NCI-H2029 (cell line): ENCODE measurements at places on chromosomes 16 and 17.

GRCh38 chr16:79411805-79412204, 188.7 kb downstream of the MAF start:
- no peak for DNase-seq

DNA sequence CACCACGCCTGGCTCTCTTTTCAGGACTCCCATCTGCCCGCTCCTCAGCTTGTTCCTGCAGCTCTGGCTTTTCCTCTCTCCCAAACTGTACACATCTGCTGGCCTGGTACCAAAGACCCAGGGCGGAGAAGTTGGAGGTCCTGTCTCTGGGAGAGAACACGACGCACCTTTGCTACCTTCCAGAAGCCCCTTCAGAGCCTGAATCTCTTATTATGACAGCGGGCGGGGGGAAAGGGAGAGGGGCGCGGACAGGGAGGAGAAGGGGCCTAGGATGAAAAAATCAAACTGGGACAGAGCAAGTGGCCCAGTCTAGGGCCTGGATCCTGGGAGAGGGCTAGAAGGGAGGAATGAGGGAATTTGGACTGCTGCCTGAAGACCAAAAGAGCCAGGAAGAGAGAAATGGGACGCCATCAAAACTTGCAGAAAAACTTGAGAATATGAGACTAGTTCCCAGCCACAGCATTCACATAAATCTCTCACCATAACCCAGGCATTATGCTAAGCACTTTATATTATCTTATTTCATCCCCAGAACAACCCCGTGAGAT, 2.5 kb upstream of the PER1 start:
- DNase-seq: no peak

- no peak for DNase-seq
These were observed 10.1 kb upstream of the PIPOX start for GRCh38 chr17:29032857-29033197.

DNA sequence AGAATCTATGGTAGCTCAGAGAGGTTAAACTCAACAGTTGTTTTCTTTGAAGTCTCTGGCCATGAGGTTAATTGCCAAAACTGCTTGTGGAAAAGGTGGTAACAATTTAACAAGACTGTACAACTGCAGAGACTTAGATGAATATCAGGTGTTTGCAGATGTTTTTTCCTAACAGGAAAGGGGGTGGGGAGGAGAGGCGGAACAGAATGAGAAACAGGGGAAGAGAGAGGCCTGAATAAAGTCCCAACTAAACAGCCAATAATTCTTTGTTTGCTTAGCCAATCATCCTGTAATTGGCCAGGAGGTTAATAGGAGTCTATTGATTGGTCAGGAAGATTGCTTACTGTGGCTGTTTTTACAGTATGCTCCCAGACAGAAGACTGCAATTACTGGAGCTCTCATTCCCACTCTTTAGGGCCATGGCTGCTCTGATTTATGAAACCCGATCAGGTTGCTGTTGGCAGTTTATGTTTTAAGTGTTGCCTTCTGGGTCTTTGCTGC, 249.7 kb upstream of the TBX2 start:
- DNase-seq: no peak

- DNase-seq: peak; percentile 37
These were observed 24.5 kb downstream of the STXBP4 start for GRCh38 chr17:54992797-54993639.

DNA sequence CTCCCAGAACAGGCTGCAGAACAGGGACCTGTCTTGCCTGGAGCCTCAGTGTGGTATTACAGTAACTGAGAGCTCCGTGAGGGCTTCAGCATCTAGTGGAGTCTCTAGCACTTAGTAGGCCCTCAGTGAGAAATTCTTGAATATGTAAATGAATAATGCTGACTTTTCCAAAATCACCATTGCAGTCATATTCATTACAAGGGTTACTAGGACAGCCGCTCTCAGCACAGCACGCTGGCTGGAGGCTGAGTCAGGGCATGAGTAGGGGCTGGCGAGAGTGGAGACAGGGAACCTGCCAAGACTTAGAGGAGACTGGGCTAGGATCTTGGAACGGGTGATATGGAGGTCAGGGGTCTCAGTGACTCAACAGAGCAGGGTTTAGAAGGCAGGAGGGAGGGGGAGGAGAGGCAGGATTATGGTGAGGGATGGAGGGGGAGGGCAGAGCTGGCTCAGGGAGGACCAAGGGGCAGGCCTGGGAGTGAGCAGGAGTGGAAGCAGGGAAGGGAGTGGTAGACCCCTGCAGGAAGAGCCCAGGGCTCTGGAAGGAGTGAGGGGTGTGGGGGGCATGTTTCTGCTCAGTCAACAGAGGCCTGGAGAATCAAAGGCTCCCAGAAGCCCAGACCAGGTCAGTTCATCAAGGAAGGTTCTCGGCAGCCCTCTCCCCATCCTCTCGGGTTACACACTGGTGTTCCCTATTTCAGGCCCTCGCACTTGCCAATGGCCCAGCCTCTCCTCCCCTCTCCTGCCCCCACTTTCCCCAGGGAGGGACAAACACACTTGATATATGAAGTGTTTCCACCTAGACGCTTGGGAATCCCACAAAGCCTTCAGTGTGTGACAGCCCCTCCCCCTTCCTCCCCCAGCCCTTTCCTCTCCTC, 42.3 kb downstream of the FZD2 start:
- peak; percentile 39 for DNase-seq

- no peak for DNase-seq
These were observed 24.1 kb upstream of the MTSS2 start for GRCh38 chr16:70709942-70710341.

GRCh38 chr17:74345433-74346241, 16.0 kb downstream of the BTBD17 start:
- DNase-seq: no peak

- no peak for DNase-seq
These were observed 13.3 kb upstream of the PECAM1 start for GRCh38 chr17:64403881-64404460.

GRCh38 chr17:37530420-37530819, 40.7 kb downstream of the DUSP14 start:
- no peak for DNase-seq

- no peak for DNase-seq
These were observed 388.7 kb upstream of the PMFBP1 start for GRCh38 chr16:72560617-72561016.

GRCh38 chr17:1577182-1577581, 14.6 kb upstream of the PITPNA start:
- peak; percentile 57 for DNase-seq

DNA sequence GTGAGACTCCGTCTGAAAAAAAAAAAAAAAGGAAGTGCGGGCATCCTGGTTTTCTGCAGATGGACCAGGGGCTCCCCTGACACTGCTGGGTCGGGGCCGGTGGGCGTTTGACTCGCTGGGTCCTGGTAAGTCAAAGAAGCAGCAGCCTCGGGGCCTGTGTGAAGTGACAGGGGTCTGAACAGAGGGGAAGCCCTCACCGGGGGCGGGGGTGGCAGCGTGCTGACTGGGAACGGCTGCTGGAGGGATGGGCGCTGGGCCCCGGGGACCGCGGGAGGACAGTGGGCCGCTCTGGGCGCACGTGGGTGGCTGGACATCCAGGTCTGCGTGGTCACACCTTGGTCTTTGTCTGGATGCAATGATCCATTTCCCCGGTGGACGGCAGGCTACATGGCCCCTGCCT, 8.2 kb downstream of the GALNS start:
- DNase-seq: no peak

DNA sequence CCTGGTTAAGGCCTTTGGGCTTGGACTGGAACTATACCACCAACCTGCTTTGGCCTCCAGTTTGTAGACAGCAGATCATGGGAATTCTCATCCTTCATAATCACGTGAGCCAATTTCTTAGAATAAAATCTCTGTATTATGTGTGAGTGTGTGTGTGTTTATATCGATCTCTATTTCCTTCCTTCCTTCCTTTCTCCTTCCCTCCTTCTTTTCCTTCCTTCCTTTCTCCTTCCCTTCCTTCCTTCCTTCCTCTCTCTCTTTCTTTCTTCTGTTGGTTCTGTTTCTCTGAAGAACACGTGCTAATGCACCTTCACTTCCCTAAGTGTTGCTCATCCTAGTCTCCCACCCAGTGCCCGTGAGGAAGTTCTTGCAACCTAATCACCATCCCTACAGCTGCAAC, 35.5 kb upstream of the PHB1 start:
- DNase-seq: no peak

GRCh38 chr17:9676820-9677310, 31.5 kb downstream of the USP43 start:
- DNase-seq: no peak

- DNase-seq: no peak
These were observed 1.0 kb downstream of the TELO2 start for GRCh38 chr16:1494129-1494640.

DNA sequence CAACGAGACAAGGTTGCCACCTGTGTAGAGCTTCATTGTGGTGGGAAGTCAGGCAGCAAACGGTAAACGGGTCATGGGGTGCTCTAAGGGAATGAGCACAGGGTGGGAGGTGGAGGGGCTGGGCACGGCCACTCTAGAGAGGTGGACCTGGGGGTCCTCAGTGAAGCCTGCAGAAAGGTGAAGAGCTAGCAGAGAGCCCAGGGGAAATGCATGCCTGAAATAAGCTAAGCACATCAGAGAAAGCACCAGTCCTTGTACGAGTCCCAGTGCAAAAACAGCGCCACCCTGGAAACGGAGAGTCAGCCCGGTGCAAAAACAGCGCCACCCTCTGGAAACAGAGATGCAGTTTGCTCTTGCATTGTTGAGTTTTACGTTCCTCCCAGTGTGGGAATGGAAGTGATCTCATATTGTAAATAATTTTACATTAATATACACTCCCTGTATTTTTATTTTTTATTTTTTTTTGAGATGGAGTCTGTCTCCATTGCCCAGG, 65.0 kb downstream of the TBC1D16 start:
- DNase-seq: peak; percentile 7

DNA sequence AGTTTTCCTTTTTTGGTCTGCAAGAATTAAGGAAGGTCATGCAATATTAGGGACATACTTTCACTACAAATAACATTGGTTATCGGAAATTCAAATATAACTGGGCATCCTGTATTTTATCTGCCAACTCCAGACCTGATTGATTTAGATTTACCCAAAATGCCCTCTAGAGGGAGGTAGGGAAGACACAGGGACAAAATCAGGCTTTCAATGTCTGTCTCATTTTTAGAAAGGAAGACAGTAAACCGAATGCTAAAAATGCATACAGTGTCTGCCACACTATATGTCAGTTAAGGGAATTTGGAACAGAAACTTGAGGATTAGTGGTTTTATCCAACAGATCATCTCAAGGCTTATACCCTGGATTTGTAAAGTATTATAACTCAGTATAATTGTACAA, 161.7 kb upstream of the SOX9 start:
- no peak for DNase-seq

- no peak for DNase-seq
These were observed 153.3 kb downstream of the CDH11 start for GRCh38 chr16:64968539-64968938.

GRCh38 chr16:81497690-81498089, 53.1 kb downstream of the CMIP start:
- DNase-seq: no peak

DNA sequence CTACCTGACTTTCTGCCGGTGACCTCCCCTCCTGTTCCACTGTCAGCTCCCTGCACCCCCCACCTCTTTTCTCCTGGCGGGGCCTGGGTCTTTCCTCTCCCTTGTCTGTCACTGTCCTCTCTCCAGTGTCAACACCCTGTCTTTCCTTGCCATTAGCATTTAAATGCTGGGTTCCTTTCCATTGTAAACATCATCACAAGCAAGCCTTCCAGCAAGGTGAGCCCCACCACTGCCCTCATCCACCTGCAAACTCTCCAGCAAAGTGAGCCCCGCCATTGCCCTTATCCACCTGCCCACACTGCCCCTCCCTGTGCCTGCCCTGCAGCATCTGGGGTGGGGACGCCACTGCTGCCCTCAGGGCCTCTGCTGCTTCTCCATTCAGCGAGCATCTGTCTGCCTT, 195.0 kb downstream of the ENGASE start:
- DNase-seq: no peak
